ENCODE measurements at places on chromosomes 4 and X.

DNA sequence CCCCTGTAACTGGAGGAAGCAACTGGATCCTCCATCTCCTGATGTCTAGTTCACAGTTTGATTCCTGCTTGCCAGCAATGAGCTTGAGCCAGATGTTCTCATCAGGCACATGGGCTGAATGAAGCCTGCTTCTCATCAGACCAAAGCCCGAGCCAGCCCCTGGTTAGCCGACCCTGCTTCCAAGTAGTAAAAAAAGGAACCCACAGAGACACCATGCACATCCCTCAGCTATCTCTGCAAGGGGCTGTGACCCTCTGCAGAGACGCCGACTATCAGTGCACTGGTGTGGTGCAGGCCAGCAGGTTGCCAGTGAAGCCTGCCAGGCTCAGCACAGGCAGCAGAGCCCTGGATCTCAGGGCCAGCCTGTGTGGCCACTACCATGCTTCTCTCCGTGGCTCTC is 2.8 kb downstream of the DCTD start:
- no peak for DNase-seq

- no peak for DNase-seq
Measured at GRCh38 chrX:87636533-87636932, 118.9 kb downstream of the KLHL4 start.

DNA sequence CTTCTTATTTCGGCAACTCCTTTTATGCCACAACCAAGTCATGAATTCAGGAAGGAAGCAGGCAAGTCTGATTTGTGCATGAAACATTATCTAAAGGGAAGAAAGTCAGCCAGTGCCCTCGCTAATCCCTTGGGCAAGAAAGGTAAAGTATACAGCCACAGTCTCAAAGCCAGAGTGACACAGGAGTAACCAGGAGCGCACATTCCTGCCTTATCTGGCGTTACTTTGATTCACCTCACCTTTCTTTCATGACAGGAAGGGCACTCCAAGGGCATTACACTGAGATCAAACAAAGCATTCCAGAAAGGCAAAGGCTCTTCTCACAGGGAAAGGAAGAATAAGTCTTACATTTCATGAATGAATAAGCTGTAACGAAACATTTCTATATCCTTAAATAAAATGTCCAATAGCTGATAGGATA is 38.8 kb downstream of the FAT1 start:
- no peak for DNase-seq

GRCh38 chrX:136210243-136210642 is 41.0 kb downstream of the MAP7D3 start:
- no peak for DNase-seq

GRCh38 chr4:80033581-80033980 is 39.4 kb downstream of the ANTXR2 start:
- peak; percentile 26 for DNase-seq

- peak; percentile 0 for DNase-seq
Measured at GRCh38 chrX:119427024-119427794, 28.1 kb downstream of the SLC25A43 start.

GRCh38 chrX:134186362-134187121 is 50.4 kb upstream of the CCDC160 start:
- DNase-seq = peak; percentile 47

DNA sequence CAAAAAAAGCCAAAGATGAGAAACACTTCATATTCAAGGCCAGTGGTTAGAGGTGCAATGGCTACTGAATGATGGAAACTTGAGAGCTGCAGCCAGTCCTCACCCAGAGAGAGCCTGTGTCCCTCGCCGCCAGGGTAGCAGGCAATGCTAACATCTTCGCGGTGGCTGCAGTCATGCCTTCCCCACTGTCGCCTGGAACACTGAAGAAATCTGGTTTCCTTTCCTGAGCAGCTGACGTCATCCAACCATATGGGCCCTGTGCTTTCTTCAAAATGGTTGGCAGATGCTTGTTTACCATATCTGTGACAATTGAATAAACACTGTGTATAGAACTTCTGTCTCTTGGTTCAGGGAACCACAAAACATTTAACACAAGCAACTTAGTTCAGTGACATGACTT is 39.7 kb downstream of the PRSS12 start:
- DNase-seq = no peak

GRCh38 chr4:118765399-118765798 is 70.5 kb downstream of the SEC24D start:
- peak; percentile 63 for DNase-seq

DNA sequence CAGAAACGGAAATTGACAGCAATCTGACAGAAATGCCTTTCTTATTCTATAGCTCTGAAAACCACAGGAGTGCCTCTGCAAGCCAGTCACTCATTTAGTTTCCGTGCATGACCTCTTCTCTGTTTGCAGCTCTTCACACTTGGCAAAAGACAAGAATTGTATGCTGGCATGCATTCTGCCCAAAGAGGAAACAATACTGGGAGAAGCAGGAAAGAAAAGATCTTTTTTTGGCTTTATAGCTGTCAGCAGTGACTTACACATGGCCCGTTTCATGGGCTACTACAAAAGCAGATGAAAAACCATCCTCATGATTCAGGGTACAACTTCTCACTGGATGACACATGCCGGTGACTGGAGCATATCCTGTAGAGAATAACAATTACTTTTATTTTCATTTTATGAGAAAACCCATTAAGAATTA is 249.4 kb downstream of the ADAMTS3 start:
- DNase-seq = peak; percentile 79

GRCh38 chrX:20414066-20414465 is 147.4 kb upstream of the RPS6KA3 start:
- DNase-seq = no peak

DNA sequence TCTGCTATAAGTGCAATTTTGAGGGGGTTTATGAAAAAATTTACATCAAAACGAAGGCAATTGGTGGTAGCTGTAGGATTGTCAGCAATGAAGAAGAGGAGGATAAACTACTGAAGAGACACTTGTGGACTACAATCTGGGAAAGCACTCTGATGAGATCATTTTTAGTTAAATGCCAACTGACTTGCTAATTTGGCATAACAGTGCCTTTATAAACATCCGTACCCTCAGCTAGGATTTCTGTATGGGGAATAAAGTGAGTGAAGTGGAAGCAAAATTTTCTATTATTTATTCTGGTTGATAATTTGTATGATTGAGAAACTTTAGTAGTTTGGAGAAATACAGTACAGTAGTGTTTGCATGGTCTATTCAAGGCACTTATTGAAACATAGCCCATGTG is 11.2 kb upstream of the GNRHR start:
- no peak for DNase-seq

DNA sequence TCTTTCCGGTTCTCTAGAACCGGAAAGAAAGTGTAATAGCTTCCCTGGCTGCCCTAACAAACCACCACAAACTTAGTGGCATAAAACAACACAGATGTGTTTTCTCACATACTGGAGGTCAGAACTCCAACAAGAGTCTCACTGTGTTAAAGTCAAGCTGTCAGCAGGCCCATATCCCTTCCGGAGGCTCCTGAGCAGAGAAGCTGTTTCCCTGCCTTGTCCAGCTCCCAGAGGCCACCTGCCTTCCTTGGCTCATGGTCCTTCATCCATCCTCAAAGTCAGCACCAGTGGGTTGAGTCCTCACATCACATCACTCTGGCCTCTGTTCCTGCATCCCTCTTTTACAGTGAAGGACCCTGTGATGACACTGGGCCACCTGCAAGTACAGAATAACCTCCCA is 49.8 kb upstream of the HMX1 start:
- no peak for DNase-seq

GRCh38 chr4:111814961-111815360 is 330.3 kb upstream of the FAM241A start:
- DNase-seq = no peak

GRCh38 chr4:2713337-2713736 is 42.8 kb downstream of the TNIP2 start:
- no peak for DNase-seq

DNA sequence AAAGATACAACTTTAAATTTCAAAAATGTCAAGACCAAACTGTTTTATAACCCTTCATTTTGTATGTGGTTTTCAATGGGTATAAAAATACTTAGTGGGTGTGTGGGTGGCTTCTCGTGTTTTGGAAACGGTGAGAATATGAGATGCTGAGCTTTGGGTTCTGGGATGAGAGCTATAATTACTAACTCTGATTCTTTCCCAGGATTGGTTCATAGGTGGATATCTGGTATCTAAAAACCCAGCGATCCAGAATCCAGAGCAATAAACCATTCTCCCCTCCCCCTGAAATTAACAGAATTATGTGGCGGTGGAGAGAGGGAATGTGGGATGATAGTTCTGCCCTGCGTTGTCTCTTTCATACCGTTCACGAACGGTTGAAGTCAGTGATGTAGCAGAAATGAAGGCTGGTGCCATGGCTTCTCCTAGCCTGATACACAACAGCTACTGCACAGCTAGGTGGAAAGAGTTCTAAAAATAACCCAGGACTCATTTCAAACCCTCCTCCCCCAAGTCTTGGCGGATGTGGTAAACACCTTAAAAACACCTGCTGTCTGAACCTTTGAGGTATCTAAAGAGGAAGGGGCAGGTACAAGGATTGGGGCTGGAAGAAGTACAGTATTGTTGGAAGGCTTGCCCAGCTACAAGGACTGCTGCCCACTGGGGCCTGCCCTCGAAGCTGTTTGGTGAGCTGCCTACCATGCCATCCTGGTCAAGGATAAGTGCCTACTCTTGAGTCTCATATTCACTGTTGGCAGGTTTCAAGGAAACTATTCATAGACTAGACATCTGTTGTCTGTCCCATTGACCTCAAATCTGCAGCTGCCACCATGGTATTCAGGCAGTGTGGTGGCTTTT is 44.5 kb downstream of the SEPTIN11 start:
- DNase-seq = no peak

DNA sequence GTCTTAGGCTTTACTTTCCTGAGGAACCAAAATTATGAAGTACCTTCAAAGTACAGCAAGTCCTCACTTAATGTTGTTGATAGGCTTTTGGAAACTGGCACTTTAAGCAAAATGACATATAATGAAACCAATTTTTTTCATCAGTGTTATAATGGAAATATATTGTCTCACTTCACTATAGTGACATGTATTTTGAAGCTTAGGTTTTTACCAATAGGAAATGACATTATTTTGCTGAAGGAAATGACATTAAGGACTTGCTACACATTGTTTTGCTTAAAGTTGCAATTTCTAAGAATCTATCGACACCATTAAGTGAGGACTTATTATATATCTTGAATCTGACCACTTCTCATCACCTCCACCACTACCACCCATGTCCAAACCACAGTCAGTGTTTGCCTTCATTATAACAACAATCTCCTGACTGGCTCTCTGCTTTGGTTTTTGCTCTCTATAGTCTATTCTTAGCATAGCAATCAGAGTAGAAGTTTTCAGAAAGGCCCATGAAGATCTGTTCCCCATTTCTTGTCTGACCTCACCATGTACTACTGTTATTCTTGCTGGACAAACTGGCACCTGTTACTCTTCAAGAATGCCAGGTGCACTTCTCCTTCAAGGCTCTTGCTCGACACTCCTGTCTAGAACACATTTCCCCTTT is 311.2 kb downstream of the BMPR1B start:
- no peak for DNase-seq

- DNase-seq = no peak
Measured at GRCh38 chr4:110224812-110225211, 26.4 kb upstream of the ELOVL6 start.

DNA sequence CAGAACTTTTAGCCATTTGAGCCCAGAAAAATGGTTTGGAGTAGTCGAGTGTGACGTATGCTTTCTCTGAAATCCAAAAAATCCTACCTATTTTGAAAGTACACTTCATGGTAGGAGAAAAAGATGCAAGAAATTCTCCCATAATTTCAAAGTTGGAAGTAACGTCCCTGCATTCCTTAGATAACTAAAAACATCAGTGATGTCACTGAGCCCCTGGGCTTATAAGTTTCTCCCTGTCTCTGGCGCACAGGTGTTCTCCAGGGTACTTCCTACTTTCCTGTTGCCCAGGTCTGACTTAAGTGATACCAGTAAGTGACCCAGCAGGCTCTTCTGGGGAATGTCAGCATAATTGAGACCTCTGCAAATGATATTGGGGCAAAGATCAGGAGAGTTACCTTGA is 90.5 kb upstream of the WDR1 start:
- DNase-seq = no peak

DNA sequence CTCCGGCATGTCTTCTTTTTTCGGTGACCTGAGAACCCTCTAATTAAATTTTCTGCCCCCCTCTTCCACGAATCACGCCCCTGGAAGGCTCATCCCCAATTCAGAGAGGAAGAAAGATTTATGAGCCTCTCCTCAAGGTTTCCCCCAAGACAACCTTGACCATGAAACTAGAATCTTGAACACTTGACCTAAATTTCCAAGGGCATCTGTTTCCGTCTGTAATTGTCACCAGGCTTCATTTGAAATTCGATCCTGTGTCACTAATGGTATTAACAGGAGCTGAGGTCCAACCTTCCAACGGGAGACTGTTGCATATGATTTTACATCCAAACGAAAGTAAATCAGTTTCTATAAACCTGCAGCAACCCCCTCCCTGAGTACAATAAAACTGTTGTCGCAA is 139.9 kb upstream of the ZIC3 start:
- no peak for DNase-seq

GRCh38 chr4:147617841-147618691 is 869 bp downstream of the TMEM184C start:
- DNase-seq = no peak

GRCh38 chr4:114200026-114200425 is 220.6 kb upstream of the ARSJ start:
- DNase-seq = no peak

DNA sequence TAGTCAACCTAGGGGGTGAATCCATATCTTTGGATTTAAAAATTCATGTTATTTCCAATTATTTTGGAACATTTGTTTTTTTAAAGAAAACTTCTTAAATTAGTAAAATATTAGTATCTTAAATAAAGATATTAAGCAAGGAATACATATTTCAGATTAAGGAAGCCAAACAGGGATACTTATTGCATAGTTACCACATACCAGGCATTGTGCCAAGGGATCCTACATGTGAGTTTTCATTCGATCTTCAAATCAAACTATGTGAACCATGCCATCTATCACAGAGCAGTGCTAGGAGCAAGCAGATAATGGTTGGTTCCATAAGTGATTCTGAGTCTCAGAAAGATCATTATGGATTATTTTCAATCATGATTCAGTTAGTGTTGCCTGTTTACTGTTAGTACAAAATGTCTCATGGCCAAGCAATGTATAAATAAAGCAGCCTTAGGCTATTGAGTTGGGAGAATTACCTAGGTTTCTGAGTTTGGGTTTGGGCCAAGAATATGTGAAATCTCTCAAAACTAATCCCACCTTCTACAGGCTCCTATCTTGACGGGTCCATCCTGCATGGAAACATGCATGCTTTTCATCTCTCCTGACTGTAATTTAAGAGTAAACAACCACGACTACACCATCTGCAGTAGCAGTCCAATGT is 176.7 kb downstream of the NPFFR2 start:
- DNase-seq = no peak

GRCh38 chrX:49116076-49116475 is 7.5 kb downstream of the GPKOW start:
- DNase-seq = no peak

- no peak for DNase-seq
Measured at GRCh38 chr4:1136048-1136447, 22.7 kb upstream of the RNF212 start.

GRCh38 chr4:8840816-8841455 is 30.7 kb downstream of the HMX1 start:
- no peak for DNase-seq

GRCh38 chr4:57147335-57148060 is 37.3 kb upstream of the IGFBP7 start:
- DNase-seq = no peak

Data from SK-MEL-5 (cell line).